ENCODE measurements at places on chromosomes 16 and 17.
A peak's percentile ranks its signal among the peaks of the same experiment; 100 is the strongest.

GRCh38 chr16:9148374-9149015, 57.1 kb downstream of the HAPSTR1 start:
- DNase-seq: no peak

- DNase-seq: no peak
Measured at GRCh38 chr16:13961099-13961811, 41.3 kb downstream of the ERCC4 start.

DNA sequence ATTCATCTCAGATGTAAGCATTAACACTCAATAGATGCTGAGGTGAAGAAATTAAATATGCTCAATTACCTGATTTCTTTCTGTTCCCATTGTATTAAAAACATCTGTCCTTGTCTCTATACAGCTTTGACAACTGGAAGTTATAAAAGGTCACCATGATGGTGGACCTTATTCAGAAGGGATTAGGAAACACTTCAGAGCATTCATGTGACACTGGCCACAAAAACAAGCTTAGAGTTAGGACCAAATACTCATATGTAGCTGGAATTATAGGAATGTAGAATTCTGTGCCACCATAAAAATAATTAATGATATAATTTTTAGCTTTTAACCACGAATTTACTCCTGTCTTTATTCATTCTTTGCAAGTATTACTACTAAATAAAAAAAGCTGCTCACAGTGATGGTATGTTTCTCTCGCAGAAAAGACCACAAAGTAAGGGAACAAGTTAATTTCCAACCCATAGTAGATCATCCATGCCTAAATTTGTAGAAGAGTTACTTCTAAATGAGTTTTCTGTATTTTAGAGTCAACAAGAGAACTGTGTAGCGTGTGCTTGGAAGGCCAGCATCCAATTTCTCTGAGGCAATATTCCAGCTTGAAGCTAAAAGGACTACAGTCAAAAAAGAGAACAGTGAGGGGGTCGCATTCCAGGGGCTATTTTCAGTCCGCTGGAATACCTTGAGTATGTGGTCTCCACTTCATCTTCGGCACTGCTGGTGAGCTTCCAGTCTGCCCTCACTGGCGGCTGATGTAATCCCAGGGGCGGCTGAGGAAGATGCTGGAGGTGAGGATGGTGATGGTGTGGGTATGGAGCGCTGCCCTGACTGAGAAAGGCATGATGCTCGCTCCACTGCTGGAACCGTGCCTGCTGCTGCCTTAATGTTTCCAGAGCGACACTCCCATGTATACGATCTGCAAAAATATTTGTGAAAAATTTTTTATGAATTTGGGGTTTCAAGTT, 63.7 kb downstream of the CACNG1 start:
- no peak for DNase-seq

GRCh38 chr16:46711106-46712058, 21.9 kb downstream of the ORC6 start:
- peak; percentile 8 for DNase-seq

DNA sequence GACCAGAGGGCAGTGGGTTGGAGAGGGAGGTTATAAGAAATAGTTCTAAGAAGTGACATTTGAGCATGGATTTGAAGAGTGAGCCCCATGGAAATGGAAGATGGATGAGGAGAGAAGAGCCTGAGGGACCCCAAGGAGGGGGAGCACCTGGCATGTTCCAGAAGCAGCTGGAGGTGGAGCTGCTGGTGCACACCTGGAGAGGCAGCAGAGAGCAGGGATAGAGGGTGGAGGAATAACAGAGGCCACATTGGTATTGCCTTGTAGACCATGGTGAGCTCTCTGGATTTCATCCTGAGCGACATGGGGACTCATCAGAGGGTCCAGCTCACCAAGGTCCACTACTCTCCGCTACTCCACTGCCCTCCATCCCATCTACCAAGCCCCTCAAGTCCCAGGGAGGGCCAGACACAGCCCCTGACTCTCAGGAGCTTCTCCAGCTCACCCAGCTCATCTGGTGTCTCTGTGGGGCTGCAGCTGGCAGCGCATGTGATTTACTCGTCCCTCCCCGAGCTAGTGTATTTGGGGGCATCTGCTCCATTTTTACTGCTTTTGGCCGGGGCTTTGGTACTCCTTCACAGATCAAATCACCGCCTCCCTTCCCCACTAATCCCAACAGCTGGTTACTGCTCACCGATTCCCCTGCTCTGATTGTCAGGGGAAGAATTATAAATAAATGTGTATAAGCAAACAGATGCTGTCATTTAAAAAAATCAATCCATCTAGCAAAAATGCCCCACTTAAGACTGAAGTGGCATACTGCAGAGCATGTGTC, 22.1 kb upstream of the KDM8 start:
- no peak for DNase-seq

DNA sequence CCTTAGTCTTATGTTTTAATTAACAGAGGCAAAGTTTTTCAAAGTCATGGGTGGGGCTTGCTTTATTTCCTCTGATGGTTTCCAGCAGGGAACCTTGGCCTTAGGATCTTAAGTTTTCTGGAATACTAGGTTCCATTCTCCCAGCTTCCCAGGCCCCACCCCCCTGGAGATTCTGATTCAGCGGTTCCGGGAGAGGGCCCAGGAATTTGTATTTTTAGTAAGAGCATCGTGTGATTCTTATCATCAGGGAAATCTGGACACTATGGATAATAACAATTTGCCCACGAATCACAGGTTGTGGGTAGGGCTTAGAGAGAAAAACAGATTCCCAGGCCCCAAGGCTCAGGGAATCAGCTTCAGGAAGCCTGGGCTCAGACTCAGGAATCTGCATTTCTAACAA, 263.6 kb downstream of the NTN1 start:
- DNase-seq: no peak

DNA sequence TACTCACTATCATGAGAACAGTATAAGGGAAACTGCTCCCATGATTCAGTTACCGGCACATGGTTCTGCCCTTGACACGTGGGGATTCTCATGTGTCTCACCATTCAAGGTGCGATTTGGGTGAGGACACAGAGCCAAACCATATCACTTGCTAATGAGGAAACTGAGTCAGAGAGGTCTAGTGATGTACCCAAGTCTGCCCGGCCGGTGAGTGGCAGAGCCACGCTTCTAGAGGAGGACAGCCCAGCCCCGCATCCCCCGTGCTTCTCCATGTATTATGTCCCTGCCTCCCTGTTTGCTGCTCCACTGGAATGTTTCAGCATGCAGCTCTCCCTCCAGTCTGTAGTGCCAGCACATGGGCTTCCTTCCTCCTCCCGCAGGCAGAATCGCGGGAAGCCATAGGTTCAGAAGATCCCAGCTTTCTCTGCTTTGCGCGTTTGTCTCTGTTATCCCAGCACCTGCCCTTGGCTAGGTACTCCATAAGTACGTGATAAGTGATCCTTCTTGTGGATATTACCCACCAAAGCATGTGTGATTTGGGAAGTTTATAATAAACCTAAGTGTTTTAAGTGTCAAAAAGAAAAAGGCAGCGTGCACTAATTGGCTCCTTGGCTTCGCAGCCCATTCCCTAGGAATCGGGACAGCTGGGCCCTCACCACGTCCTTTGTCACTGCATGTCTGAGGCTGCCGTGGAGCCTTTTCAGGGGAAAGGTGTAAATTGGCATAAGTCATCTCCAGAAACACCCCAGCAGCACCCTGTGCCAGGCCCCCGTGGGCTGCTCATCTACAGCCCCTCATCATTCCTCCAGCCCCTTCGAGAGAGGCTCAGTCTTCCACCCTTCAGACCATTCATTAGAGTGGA, 103.8 kb downstream of the CLEC16A start:
- DNase-seq: no peak

GRCh38 chr16:67100569-67101310, 9.0 kb upstream of the PHAF1 start:
- DNase-seq: no peak

- DNase-seq: no peak
Measured at GRCh38 chr16:57976331-57976796, 5.4 kb upstream of the CNGB1 start.

DNA sequence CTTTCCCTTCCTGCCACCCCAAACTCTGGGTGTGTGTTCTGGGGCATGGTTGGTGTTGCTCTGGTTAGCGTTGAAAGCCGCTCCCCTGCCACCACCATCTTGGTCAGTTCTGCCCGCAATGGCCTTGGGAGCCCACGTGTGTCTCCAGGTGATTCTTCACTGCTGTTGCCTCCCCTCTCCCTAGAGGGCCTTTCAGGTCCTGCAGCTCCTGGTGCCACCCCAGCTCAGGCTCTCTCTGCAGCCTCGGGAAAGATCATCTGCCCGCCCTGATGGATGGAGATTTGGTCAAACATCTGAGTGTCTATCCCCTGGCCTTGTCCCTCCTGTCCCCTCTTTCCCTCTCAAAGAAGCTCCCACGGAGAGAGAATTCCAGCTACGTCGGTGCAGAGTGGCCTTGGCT, 241.3 kb downstream of the RBFOX3 start:
- no peak for DNase-seq

- DNase-seq: no peak
Measured at GRCh38 chr17:36808180-36808661, 129.1 kb upstream of the LHX1 start.

DNA sequence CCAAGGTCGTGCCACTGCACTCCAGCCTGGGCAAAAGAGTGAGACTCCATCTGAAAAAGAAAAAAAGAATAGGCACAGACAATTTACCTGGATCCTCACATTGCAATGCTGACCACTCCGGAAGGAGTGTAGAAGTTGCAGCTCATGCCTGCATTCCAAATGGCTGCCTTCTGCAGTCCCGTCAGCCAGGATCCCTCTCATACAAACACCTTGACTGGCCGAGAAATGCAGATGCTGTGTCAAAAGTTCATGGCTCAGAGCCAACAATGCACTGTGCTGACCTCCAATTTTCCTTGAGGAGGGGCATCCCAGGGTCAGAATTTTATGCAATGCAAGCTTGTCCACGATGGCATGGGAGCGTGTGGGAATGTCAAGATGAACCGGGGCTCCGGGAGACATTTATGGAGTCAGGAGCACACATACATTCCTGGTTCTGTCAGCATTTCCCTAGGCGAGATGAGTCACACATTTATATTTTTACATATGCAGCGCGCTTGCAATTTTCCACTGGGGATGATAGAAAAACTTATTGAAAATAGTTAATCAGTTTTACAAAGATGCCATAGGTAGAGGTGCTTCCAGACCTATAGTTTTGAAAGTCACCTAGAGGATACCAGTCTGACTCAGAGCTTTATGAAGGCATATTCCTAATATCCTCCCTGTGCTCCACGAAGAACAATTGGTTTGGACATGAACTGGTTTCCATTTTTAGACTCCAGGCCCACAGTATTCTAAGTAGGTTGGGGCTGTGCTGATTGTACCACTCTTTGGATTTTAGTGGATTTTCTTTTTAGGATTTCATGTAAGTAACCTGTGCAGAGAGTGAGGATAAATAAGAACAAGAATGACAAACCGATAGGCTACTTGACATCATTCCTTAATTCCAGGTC, 614.6 kb downstream of the MAF start:
- peak; percentile 48 for DNase-seq

GRCh38 chr17:71149607-71150006, 971.2 kb upstream of the SOX9 start:
- no peak for DNase-seq

DNA sequence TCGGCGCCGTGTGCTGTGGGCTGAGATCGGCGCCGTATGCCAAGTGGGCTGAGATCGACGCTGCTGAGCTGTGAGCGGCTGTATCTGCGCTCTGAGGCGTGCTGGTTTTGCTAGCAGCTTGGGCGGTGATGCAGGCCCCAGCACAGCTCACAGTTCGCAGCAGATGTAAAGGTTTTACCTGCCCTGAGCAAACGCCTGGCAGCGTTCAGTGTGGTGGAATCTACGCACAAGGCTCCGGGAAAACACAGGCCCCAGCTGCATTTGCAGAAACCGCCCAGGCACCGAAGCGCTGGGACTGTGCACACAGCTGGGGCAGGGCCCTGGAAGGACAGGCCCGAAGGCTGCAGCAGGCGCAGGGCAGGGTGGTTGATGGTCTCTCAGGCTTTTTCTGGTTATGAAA, 8.0 kb upstream of the ZNF469 start:
- DNase-seq: no peak

DNA sequence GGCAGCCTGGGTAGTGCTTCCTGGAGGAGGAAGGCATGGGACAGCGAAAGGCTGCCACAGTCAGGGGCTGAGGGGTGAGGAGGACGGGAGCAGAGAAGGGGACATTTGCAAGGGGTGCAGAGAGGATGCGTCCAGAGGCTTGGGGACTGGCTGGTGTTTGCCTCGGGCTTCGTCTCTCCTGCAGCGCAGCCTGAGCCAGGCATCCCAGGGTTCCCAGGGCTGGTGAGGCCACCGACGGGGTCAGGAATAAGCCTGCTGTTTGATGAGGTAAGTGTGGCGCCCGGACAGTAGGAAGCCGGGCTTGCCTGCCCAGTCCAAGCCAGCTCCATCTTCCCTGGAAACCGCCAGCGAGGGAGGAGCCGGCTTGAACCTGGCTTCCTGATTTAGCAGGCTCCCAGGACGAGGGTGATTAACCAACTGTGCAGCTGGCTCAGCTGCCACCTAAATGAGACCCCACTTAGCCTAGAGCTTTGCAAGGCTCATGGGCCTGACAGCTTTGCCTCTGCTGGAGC, 47.8 kb downstream of the PITPNM3 start:
- DNase-seq: no peak

Data from trophoblast cell (in vitro differentiated cells and primary cell).